ENCODE measurements at places on chromosomes 3 and 15.

- DNase-seq, result no peak
Measured at GRCh38 chr3:78801926-78802561, 965.8 kb downstream of the ROBO1 start.

- DNase-seq, result no peak
Measured at GRCh38 chr3:152234657-152235375, 33.9 kb upstream of the MBNL1 start.

DNA sequence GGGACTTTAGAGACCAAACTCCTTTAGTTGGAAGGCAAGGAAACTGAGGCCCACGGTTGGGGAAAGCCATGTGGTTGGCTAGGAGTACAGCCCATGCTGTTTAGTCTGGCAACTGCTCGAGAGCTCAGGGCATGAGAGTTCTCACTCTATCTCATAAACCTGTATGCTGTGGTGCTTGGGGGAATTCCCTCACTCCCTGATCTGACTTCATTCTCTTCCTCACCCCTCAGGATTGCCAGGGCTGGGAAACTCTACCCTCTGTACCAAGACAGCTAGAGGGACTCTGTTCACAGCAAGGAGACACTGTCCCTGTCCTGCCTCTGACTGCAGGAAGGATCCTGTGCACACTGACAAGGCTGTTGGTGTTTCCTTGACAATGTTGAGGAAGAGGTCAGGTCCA lies 230.2 kb downstream of the ZNF621 start:
- DNase-seq, result no peak

DNA sequence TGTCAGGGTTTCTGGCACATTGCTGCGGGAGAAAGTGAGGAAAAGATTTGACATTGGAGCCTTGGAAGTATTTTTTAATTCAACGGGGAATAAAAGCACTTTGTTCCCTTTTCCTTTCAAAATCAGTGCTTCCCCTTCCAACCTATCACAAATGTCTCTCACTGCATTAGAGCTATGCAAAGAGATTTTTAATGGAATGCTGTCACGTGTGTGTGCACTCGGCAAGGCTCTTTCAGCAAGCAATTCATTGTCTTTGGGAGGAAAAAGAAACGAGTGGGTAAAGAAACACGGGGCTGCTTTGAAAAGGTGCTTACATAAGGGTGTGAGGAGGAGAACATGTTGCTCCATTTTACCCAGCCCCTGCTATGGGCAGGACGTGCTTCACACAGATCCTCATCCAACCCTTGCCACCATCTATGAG lies 490.4 kb upstream of the PROK2 start:
- DNase-seq, result no peak

DNA sequence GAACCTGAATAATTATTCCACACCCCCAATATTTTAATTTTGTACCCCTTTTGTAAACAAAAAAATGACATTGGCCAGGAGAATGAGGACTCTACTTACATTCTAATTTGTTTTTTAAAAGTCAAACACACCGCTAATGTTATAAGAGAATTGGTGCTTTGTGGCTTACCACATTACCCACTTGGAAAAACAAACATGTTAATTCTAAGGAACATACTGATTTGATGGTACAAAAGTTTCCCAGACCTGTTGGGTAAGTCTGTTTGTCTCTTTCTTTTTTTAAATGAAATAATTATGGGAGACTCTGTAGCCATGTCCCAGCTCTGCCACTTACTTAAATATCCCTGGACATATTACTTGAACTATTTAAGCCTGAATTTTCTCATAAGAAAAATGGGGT lies 352.5 kb upstream of the C2CD4B start:
- DNase-seq, result no peak

- DNase-seq, result no peak
Measured at GRCh38 chr3:139248593-139249255, 95.1 kb upstream of the MRPS22 start.

GRCh38 chr3:124178531-124178930 lies 186.6 kb upstream of the ROPN1 start:
- no peak for DNase-seq

DNA sequence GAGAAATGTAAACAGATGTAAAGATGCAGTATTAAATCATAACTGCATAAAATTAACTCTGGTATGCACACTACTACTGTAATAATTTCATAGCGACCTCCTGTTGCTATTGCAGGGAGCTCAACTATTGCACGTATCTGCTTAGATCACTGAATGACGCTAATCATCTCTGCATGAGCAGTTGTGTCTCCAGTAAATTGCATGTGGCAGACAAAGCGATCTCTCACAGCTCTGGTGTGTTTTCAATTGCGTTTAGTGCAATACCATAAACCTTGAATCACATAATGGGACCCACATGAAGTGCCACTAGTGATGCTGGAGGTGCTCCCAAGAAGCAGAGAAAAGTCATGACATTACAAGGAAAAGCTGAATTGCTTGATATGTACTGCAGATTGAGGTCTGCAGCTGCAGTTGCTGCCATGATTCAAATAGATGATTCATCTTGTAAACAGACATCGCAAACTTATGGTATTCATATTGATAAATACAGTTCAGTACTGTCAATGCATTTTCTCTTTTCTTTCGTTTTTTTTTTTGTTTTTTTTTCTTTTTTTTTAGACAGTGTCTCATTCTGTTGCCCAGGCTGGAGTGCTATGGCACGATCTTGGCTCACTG lies 30.2 kb upstream of the LCTL start:
- DNase-seq, result no peak

GRCh38 chr15:100114100-100114499 lies 227.7 kb downstream of the ADAMTS17 start:
- no peak for DNase-seq

DNA sequence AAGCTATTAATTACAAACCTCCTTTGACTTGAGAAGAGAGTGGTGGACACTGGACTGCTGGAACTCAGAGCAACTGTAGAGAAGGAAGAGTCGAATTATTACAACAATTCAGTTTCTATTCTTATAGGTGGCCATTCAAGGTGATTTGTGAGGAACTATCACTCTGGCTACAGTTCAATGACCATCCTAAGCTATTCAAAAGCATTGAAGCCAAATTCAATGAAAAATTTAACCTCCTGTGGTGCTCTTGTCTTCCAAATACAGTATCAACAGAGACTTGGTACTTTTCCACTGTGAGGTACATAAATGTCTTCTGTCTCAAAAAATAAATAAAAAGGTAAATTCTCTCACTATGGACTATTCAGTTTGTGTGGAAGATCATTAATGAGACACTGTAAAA lies 513.3 kb upstream of the SEMA6D start:
- no peak for DNase-seq

DNA sequence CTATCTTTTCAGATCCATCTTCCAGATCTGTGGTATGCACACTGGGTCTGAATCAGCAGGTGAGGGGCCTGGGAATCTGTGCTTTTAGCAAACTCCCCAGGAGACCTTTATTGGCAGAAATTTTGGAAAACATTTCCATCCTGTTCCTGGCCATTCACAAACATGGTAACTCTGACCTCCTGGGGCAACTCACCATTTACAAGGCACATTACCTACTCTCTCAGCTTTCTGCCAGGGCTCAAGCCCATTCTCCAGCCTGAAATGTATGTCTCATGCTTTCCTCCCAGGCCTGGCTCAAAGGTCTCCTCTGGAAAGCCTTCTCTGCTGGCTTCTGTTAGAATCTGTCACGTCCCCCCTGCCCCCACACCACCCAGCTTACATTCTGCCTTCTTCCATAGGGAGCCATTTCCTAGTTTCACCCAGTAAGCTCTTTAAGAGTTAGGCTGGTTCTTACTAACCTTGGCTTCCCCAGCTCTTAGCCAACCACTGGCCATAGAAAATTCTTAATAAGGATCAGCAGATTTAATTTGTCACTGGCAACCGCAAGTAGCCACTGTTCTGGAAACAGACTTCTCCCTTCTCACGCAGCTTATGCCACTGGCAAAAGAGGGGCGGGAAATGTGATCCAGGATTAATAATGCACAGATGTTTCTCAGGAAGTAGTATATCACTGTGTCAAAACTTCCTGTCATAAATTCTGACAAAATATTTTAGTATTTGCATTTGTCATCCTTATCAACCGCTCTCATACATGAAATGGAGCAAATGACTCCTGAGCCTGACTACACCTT lies 55.0 kb downstream of the RORA start:
- no peak for DNase-seq

DNA sequence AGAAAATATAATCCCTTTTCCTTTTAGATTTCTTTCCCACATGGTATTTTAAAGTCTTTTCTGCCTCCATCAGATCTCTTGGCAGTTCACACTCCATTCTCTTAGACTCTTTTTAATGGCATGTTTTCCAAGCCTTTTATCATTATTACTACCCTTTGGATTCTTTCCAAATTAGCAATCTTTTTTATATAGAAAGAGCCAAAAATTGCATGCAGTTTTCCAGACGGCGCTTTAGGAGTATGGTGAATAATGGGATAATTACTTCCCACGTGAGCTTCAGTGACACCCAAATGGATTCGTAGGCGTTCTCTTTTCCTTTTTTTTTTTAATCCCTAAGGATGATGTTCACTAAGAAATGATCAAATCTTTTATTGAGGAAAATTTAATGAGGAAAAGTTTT lies 354.8 kb upstream of the DNAJC19 start:
- DNase-seq, result no peak

GRCh38 chr3:119582178-119582577 lies 2.9 kb downstream of the ADPRH start:
- DNase-seq, result peak; percentile 33

- DNase-seq, result no peak
Measured at GRCh38 chr15:35667908-35668307, 121.9 kb upstream of the DPH6 start.

DNA sequence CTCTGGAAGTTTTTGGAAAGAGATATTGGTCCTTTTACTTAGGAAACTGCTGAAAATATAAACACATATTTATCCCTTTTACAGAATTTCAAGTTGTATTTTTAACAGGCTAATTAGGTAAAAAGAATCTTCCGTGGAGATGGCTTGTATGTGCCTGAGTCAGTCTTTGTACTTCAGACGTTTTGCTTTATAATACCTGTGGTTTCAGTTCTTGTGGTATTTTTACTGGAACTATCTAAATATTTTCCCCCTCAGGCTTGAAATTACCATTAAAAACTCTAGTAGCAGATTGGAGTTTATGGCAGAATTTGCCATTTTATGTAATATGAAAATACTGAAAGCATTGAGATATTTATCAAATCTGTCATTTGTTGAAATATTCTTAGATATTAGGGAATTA lies 151.6 kb upstream of the CGNL1 start:
- no peak for DNase-seq

GRCh38 chr15:72840114-72840513 lies 56.6 kb upstream of the ADPGK start:
- no peak for DNase-seq

DNA sequence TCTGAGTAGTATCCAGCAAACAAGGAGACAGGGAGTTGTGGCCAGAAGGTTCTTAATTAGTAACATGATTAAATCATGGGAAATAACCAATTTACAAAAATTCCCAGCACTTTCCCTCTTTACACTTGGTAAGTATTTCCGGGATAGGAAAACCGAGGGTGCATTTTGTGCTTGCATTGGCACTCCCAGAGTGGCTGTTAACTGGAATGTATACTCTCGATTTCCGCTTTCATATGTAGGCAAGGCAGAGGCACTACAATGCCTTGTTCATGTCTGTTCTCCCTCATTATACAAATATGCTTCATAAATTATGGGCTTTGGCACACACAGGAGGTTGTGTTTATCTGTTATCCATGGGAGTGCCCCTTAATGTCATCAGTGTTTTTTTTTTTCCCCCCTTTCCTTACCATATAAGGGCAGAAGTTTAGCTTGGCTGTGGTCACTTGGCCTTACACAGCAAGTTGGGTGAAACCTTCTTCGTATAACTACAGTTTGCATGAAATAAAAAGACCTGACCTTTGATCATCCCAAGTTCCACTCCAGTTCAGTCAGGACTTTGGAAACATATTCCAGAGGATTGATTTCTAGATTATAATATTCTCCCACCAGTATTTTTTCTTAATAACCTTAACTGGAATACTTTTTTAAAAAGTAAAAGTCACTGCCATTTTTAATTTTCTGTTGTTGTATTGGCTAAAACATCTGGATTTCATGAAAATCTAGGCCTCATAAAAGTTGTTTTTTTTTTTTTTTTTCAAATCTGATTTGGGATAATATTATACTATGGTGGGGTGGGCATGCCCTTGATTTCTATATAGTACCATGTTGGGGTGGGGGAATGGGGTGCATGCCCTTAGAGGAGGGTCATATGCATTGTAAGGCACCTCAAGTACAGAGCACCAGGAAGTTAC lies 8.9 kb downstream of the TPM1 start:
- no peak for DNase-seq

GRCh38 chr3:194470615-194471014 lies 16.2 kb downstream of the ATP13A3 start:
- DNase-seq, result no peak

GRCh38 chr3:21729888-21730459 lies 21.0 kb downstream of the ZNF385D start:
- DNase-seq, result no peak

- no peak for DNase-seq
Measured at GRCh38 chr3:66593978-66594377, 93.2 kb upstream of the LRIG1 start.

DNA sequence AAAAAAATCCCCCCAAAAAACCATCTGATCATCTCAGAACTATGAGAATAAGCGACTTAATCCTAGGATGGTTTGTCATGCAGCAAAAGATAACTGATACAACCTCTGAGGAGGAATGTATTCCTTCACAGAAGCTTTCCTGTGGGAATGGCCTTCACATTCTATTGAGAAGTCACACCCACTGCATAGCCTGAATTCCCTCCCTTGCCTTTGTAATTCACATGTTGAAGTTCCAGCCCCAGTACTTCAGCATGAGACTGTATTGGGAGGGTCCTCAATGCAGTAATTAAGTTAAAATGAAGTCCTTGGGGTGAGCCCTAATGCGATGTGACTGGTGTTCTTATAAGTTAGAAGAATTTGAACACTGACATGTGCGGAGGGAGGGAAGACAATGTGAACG lies 395.2 kb downstream of the TUSC7 start:
- DNase-seq, result no peak

DNA sequence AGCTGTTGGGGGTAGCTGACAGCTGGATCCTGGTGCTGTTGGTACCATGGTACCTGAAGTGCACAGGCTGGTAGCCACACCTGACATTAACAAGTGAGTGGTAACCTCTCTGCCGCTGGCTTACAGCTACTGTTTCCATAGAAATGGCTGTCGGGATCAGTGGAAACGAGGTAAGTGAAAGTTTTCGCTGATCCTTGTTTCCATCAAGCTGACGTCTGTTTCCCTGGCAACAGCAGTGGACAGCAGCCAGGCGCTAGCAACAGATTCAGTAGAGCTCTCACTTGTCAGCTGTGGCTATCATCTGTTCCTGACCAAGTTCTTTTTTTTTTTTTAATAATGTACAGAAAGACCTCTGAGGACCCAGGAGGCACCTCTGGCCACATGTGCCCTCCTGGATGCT lies 166.2 kb downstream of the CHDH start:
- no peak for DNase-seq
